Activated CD4-positive, CD25-positive, alpha-beta regulatory T cell (primary cell): ENCODE measurements at places on chromosomes 2 and 18.

- no peak for DNase-seq
Measured at GRCh38 chr2:129379411-129379810, 600.1 kb upstream of the RAB6C start.

DNA sequence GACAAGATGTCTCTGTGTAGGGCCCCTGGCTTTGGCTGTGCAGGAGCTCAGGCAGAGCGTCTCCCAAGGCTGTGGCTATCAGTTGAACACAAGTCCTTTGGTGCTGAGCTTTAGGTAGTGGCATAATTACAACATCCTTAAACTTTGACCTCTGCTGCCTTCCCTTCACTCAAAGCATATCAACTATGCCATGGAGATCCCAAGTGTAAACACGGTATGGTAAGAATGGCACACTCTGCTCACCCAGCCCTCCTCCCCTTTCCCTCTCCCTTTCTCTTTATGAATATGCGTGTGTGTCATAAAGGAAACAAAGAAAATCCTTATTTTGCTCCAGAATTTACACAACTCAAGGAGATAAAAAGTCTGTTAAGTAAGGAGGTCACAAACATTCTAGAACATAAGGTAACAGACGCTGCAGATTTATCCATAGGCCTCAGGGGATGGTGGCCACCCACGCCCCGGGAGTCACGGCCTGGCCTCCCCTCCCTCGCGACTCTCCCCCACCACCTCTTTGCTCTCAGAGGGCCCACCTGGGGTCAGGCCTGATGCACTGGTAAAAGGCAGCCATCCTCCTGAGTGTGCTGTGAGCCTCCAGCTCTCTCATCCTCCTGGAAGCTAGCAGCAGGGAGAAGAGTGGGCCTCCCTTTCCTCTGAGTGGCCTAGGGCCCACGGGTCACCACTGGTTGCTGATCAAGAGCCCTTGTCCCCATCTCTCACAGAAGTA lies 67.3 kb downstream of the CRACDL start:
- DNase-seq, result no peak

GRCh38 chr2:33412920-33413319 lies 63.5 kb upstream of the RASGRP3 start:
- no peak for DNase-seq

GRCh38 chr2:113686537-113686936 lies 59.5 kb downstream of the RABL2A start:
- DNase-seq, result no peak

DNA sequence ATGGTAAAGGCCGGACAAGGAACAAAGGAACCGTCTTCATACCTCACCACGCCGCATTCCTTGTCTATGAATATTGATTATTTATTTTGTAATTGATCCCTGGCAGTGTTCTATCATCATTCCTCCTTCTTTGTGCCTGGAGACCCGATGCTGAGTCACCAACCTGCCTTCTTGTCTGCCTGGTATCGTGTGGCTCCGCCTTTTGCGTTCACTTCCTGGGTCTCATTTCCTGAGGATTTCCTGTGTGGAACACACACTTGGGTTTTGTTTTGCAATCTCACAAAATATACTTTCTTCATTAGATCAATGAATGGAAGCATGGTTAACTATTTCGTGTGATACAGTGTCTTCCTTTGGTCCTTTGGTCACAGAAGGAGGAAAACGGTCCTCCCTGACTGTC lies 95.5 kb upstream of the SNTG2 start:
- no peak for DNase-seq

- DNase-seq, result no peak
Measured at GRCh38 chr2:88838165-88838635, 146.7 kb downstream of the RPIA start.

- DNase-seq, result no peak
Measured at GRCh38 chr2:85914922-85915321, 26.1 kb upstream of the ST3GAL5 start.

DNA sequence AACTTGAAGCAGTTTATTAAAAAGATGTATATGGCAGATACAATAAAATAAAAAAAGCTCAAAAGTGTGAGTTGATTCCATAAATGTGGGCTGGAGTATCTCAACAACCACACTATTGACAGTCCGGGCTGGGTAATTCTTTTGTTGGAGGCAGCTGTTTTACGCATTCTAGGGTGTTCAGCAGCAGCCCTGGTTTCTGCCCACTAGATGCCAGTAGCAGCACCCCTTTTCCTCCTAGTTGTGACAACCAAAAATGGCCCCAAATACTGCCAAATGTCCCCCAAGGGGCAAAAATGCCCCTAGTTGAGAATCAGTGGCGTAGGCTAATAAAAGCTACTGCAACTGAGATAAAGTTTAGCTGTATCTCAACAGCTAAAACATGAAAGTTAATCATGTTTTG lies 44.8 kb downstream of the CHMP3 start:
- DNase-seq, result no peak

- no peak for DNase-seq
Measured at GRCh38 chr18:54280220-54280569, 10.9 kb downstream of the POLI start.

DNA sequence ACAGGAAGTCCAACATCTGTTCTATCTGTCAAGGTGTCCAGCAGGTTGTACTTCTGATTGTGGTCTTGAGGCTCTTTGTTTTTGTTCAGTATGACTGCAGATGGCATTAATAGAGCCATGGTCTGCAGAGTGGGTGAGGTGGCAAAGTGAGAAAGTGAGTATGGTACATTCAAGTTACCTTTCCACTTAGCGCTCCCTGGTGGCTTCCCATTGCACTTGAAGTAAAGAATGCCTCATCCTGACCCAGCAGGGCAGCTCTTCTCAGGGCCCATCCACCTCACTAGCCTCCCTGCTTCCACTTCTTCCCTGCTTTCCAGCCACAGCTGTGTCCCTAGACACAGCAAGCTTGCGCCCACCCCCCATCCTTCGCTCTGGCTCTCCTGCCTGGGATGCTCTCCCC lies 148.0 kb upstream of the ALPP start:
- DNase-seq, result no peak

DNA sequence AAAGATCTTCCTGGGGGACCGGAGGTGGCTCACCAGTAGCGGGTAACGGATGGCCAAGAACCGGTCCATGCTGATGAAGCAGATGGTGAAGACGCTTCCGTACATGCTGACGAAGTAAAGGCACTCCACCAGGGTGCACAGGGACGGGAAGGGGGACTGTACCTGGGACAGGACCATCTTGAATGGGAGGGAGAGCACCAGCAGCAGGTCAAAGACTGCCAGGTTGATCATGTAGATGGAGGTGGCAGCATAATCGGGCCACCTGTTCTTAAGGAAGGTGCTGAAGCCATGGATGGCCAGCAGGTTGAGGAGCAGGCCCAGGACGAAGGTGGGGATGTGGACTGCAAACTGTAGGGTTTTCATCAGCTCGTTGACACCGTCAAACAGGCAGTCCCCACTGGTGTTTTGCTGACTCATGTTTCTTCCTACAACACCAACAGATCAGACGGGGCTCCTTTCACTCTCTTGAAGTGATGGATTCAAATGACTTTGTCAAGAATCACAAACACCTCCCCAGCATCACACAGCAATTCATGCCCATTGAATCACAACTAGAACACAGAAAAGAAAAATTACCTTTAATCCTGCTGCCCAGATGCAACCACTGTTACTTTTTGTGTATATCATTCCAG lies 14.4 kb downstream of the GPR55 start:
- DNase-seq, result no peak

- no peak for DNase-seq
Measured at GRCh38 chr2:134249755-134250154, 4.1 kb upstream of the MGAT5 start.

GRCh38 chr2:237540823-237541222 lies 25.6 kb upstream of the PRLH start:
- no peak for DNase-seq

DNA sequence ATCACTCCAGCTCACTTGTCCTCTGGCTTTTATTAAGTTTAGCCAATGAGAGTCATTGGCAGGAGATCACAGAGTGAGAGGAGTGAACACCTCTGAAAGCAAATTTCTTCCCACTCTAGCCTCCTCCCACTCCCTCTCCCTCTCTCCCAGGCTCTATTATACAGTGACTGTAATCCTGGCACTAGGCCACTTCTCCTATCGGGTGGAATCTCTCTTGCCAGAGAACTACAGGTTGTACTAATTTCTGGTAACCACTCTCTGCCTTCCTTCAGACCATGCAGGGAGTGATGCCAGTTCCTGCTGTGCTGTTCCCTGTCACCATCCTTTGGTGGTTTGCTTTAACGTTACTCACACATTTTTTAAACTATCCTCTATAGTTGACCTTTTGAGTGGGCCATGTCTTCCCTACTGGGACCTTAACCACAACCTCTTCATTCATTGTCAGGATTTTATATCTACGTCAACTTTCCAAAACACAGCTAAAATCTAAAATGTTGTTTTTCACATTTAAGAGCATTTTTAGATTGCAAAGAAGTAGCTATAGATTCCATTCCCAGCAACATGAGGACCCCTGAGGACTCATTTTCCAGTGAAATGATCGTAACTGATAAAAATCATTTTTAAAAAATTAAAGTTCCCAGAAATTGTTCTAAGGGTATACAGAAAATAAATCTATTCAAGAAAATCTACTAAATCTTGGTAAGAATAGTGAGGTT lies 217.1 kb downstream of the MREG start:
- DNase-seq, result no peak

DNA sequence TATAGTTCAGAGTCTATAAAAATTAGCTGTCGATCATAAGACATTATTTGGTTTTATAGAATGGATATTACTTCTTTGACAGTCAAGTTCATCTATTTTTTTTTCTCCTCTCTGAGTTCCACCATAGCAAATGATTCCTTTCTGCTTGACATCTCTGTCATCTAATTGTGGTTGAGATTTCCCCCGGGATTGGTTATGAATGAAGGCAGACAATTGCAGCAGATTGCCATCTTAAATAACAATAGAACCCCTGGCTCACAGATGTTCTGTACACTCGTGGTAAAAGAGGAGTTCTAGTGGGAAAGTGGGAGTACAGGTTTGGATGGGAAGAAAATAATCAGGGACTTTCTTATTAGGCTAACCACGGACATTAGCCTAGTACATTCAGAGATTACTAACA lies 292.1 kb upstream of the NRXN1 start:
- DNase-seq, result no peak

- DNase-seq, result no peak
Measured at GRCh38 chr18:58505181-58505580, 123.7 kb downstream of the ALPK2 start.

DNA sequence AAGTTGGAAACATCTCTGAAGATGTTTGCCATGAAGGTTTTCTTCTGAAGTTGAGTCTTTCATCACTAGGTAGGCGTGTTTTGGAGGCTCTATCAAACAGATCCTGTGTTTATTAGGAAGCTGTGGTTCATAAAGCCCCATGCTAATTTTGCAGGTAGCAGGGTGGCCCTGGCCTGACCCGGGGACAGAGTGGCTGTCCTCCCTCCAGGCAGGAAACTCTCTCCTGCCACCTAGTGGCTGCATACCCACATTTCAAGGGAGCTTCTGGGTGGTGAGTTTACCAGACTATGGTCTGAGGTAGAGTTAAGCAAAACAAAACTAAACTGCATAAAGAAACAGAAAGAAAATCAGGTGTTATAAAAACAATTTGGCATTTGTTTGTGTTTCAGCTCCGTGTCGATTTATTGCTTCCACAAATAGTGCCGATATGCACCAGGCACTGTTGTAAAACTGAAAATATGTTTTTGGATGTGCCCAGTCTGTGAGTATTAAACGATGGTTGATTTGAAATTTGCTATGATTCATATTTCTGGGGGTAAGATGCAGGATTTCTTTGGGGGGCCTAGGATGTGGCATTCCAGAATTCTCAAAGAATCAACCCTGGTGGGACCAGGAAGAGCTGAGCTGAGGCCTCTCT lies 26.0 kb upstream of the IL37 start:
- peak; percentile 72 for DNase-seq

GRCh38 chr2:41618754-41619153 lies 429.1 kb upstream of the PKDCC start:
- no peak for DNase-seq

GRCh38 chr2:144356402-144356801 lies 163.5 kb downstream of the ZEB2 start:
- DNase-seq, result no peak

DNA sequence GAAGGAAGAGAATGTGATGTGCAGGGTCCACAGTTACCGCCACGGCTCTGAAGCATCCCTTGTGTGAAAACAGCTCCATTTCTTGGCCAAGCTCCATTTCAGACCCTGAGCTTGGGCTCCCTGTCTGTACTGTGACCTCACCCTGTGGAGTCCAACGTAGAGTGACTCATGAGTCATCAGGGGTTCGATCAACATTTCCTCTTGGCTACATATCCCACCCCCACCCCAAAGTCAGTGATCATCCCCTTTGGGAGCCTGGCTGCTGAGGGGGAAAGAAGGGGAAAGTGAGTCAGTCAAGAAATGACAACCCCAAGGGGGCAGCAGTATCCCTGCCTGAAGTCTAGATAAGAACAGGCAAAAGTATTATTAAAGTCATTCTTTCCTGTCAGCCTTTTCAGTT lies 62.2 kb downstream of the PAPOLG start:
- DNase-seq, result no peak

DNA sequence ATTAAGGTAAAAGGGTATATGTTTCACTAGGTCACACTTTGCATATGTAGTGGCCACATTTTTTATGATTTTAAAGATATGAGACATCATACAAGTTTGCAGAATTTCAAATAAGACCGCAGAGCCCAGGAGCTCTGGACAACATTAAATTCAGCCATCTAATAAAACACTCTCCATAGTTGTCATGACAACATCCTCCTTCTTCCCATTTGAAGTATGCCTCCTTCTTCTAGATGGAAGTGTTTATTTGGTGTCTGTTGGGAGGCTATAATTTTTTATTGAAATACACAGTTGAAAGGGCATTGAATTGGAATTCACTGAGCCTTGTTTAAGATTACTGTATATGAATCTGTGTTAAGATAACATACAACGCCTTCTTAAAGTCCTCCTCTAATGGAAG lies 467.3 kb downstream of the CMPK2 start:
- no peak for DNase-seq

- no peak for DNase-seq
Measured at GRCh38 chr2:220687231-220687843, 884.8 kb downstream of the EPHA4 start.

DNA sequence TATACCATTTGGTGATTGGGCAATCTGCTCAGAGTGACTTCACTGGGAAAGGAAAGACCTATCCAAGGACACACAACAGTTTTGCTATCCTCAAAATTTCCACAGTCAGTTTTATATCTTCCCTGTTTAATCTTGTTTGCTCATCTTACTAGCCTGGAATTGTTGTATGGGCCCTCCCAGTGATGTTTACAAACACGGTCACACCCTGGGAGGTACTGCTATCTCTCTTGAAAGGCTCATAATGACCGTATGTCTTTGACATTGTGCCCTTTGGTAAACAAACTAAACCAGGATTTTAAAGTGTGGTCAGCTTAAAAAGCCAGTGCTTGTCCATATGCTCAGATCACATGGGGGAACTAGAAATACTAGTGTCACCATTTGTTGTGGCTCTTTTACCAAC lies 277.0 kb downstream of the CDH2 start:
- DNase-seq, result no peak

- DNase-seq, result no peak
Measured at GRCh38 chr2:172765662-172766061, 30.0 kb downstream of the RAPGEF4 start.

- no peak for DNase-seq
Measured at GRCh38 chr2:43049836-43050801, 176.3 kb downstream of the ZFP36L2 start.
